ENCODE measurements at places on chromosomes 16 and 17. TPM values are rescaled to one million over a fixed set of nuclear protein-coding genes. Genes with fewer than 3 reads are reported as not detected.

Gene DNAAF8
- polyA plus RNA-seq, result 0.89 TPM

- DNase-seq, result no peak
These were observed 230.7 kb downstream of the MAF start for GRCh38 chr16:79369796-79370195.

- DNase-seq, result no peak
These were observed 196.4 kb upstream of the KIF2B start for GRCh38 chr17:53626286-53626685.

DNA sequence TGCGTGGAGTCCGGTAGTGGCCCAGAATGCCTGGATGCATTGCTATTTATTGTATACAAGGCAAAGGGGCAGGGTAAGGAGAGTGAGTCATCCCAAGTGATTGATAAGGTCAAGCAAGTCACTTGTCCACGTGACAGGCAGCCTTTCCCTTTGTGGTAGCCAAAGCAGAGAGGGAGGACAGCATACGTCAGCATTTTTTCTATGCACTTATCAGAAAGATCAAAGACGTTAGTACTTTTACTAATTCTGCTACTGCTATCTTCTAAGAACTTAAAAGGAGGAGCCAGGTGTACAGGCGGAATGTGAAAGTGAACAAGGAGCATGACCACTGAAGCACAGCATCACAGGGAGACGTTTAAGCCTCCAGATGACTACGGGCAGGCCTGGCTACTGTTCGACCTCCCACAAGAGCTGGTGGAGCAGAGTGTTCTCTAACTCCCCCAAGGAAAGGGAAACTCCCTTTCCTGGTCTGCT lies 47.9 kb upstream of the ARL4D start:
- DNase-seq, result no peak

Gene SLC12A3
- not detected for polyA plus RNA-seq

Gene MYH2
- not detected for polyA plus RNA-seq

DNA sequence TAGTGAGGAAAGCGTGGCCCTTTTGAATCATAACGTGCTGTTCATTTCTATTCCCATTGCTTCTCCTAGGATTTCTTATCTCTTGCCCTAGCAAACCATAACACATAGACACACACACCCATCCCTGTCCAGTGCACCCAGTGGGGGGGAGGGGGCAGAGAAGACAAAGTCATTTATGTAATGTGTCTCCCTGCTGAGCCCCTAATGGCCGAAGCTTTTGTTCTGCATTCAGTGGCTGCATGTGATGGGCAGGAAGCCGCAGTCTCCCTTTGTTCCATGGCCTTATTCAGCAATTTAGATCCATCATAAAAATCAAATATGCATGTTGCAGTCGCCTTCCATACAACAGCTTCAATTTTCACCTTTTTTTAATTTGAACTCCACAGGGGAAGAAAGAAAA lies 325.4 kb downstream of the ZFHX3 start:
- no peak for DNase-seq

DNA sequence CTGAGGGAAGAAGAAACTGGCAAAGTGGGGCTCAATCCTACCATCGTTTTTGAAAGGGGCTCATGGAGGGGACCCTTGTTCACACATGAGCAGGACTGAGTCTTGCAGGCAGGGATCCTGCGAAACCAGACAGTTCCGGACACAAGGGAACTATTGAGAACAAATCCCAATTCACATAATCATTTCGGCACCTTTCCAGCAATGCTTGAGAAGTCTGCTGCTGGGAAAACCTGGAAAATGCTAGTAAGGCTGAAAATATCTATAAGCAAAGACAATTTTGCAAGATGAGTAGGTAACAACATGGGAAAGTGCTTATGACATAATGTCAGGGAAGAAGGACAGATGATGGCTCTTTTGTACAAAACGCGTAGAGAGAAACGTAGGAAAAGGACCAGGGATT lies 52.1 kb upstream of the BPTF start:
- no peak for DNase-seq

Gene PRR15L
- 0.88 TPM for polyA plus RNA-seq

DNA sequence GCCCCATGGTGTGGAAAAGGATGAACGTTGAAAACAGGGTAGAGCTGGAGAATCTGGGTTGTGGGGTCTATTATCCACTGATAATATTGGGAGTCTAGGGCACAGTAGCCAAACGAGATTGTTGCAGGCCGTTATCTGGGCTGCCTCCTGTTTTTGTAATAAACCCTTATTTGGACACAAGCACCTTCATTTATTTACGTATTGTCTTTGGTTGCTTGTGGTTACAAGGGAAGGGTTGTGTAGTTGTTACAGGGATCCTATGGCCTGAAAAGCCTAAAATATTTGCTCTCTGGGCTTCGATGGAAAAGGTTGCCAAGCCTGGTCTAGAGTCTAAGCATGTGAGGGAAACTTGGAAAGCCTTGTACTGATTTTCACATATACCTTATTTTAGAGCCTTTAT lies 4.3 kb upstream of the SMARCE1 start:
- DNase-seq, result no peak

DNA sequence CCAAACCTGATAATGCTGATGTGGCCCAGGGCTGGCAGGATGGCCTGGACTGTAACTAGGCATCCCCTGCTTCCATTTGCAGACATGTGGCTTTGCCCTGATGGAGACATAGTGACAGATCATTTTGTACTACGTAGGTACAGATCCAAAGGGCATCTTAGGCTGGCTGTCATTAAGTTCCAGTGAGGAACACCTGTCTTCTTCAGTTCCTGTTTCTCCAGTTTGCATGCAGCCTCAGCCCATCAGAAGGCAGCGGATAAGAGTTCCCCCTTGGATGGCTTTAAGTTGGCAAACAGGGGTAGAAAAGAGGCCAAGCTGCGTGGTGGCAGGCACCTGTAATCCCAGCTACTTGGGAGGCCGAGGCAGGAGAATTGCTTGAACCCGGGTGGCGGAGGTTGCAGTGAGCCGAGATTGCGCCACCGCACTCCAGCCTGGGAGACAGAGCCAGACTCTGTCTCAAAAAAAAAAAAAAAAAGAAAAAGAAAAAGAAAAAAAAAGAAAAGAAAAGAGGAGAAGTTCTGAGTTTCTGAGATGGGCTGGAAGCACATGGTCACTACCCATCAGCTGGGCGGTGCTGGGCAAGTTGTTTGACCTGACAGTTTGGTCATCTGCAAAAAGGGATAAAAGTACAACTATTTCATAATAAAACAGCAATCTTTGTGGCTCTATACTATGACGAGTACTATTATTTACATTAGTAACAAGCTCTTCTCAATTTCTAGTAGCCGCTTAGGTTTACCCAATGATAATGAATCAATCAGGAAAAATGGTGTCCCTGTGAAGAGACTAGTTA lies 42.7 kb downstream of the CPPED1 start:
- no peak for DNase-seq

DNA sequence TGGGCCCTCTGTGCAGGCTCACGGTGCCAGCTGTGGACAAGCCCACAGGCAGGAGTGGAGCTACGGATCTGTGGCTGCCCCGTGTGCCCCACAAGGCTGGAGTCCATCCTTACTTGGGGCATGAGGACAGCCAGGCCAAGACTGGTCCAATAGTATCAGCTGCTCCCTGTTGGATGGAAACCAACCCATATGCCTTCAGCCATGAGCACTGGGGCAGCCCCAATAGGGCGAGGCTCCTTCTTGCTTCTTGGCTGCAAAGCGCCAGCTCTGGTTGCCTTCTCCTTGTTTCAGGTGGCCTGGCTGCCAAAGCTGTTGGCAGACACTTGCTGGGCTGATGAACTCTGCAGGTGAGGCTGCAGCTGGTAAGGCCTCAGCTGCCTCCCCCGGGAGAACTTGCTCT lies 188.0 kb downstream of the ENGASE start:
- no peak for DNase-seq
